ENCODE measurements at places on chromosomes 16 and 17.

DNA sequence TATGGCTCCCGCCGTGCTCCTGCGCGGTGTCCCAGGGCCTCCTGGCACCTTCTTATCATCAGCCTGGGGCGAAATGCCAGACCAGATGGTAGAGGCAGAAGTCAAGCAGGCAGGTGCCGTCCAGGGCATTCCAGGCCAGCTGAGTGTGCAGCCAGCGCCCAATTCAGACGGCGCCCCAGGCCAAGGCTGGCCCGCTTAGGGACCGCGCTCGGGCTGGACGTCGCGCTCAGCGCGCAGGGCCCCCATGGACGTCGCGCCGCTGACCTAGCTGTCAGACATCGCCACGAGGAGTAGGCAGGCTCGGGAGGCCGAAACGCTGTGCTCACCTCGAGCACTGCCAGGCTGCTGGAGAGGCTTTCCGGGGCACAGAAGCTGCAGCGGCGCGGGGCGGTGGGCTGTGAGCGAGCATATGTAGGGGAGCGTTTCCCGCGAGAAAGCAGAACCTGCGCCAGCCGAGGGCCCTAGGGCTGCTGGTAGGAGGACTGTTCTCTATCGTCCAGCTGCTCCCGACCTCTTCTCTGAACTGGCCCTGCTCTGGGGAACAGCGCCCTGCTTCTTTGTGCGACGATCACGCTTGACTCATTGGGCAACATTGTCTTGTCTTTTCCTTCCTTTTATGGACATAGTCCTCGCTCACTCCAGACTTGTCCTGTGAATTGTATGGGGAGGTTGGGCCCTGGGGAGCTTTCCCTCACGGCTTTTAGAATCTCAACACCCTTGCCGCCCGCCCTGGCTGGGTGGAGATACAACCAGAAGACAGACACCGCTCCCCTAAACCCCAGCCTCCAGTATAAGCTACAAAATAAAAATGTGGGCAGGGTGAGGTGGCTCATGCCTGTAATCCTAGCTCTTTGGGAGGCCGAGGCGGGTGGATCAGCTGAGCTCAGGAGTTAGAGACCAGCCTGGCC, 8.4 kb upstream of the CA4 start:
- DNase-seq, result no peak

GRCh38 chr16:9258423-9259051, 167.1 kb downstream of the HAPSTR1 start:
- DNase-seq, result no peak

DNA sequence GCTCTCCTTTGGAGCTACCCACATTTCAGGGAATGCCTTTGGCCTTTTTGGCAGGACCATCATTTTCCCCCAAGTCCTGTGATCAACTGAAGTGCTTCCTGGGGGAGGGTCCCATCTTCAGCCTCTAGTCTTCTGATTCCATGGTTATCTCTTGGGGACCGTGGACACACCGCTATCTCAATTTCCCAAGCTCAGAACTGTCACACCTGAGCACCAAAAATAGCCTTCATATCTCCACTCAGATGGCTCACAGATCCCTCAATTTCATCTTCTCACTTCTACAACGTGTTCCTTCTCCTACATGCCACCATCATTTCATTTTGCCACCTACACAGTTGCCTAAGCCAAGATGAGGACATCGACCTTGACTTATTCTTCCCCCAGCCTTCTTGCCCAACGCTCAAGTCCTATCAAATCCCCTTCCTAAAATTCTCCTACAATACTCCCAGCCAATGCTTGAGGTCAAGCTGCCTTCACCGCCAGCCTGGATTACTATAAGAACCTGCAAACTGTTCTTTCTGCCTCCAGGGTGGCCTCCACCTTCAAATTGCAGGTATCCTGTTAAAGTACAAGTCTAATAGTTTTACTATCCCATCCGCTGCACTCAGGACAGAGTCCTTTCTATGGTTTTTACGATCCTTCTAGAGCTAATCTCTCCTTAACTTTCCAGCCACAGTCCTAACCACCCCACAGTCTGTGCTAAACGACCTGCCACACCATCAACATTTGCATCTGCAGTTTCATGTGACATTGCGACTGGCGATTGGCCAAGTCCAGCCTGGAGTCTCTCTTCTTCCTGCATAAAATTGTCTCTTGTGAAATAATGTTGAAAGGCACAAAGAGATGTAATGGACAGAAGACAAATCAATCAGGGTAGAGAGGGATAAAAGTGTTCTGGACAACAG, 6.2 kb downstream of the ATP6V0D1 start:
- DNase-seq, result no peak

- DNase-seq, result no peak
Measured at GRCh38 chr16:58036943-58037342, 11.4 kb downstream of the MMP15 start.

GRCh38 chr16:75081179-75081859, 35.3 kb downstream of the LDHD start:
- no peak for DNase-seq

DNA sequence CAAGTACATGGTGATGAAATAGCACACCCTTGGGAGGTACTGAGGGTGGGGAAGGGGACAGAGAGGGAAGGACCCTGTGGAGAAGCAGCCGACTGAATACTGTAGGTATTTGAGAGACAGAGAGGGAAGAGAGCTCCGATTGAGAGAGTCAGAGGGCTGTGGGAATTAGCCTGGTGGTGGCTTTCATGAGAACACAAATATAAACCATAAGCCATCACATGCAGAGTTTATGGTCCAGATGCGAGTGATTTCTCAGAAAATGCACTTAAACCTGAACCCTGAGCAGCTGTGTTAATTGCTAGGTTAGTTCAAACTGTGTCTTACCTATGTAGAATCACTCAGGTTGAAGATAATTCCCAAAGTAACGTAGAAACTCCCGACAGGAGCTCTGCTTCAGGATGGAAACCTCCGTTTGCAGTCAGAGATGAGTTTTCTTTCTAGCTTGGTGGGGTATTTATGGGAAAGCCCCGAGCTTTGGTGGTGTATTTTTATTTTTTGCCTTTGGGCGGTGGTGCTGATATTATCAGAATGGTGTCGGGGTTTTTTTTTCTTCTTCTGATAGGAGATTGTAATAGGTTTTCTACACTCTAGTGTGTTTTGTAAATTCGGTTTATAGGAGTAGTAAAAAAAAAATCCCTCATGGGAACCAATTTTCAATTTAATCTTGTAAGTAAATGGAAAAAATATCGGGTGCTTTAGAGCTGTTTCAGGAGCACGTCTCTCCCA, 184.9 kb upstream of the CACNG5 start:
- no peak for DNase-seq

DNA sequence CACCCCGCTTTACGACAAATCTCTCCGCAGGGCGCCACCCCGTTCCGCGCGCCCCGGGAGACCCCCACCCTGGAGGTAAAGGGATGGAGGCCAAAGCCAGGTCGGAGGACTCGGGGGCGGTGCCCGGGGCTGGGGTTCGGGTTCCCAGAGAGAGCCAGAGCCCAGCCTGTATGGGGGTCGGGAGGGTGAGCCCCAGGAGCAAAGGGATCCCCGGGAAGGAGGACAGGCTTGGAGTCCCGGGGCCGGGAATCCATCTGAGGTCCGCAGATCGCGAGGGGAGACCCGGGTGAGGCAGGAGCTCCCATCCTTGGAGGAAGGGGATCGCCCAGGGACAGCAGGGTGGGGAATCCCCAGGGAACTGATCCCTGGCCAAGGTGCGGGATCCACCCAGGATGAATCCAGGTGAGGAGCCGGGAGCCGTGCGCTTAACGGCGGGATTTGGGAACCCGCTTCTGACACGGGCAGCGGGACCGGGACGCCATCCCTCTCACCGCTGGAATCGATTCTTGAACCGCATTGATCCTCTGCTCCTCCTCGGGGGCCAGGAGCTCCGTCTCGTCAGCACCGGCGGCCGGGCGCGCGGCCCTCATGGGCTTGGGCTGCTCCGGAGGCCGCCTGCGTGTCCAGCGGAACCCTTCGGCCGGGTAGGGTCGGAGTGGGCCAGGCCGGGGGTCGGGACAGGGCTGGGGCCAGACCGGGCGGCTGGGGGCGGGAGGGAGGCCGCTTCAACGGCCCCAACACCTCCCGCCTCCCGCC, at the start of gene MMD:
Gene MMD (minus strand): TSS at position 657 of the 756 bp plus-strand sequence. CDS start 140 bp downstream, at position 517.
- no peak for DNase-seq

GRCh38 chr16:89187770-89188392, 12.5 kb downstream of the SLC22A31 start:
- DNase-seq, result no peak

DNA sequence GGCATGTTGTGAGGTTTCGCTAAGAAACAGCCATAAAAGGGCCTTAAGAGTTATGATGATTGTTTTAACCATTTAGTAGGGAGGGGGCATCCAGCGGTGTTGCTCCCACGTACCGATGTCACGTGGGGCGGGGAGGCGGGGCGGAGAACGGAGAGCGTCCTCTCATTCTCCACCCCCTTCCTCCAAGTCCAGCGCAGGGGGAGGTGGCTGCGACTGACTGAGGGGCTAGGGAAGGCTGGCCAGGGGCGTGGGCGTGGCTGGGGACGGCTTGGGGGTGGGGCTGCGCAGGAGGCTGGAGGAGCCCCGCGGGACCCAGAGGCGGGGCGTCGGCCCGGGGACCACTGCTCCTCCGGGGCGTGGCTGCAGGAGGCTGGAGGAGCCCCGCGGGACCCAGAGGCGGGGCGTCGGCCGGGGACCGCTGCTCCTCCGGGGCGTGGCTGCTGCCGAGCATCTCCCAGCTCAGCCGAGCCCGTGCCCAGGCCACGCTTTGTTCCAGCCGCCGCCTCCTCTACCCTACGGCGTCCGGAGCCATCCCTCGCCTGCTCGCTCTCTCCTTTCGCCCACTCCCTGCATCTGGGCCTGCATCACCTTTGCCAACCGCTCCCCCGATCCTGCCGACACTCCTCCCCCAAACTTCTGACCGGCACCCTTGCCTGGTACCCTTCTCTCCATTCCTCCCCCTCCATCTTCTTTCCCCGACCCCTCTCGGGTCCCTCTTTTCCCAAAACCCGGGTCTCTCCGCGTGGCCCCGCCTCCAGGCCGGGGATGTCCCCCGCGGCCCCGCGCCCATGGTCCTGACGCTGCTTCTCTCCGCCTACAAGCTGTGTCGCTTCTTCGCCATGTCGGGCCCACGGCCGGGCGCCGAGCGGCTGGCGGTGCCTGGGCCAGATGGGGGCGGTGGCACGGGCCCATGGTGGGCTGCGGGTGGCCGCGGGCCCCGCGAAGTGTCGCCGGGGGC, at the start of gene SARM1:
Gene SARM1 (plus strand): TSS at position 450 of the 958 bp plus-strand sequence. CDS start 339 bp downstream, at position 789.
- peak; percentile 66 for DNase-seq

- DNase-seq, result no peak
Measured at GRCh38 chr16:73046849-73047214, 1.1 kb downstream of the ZFHX3 start.

DNA sequence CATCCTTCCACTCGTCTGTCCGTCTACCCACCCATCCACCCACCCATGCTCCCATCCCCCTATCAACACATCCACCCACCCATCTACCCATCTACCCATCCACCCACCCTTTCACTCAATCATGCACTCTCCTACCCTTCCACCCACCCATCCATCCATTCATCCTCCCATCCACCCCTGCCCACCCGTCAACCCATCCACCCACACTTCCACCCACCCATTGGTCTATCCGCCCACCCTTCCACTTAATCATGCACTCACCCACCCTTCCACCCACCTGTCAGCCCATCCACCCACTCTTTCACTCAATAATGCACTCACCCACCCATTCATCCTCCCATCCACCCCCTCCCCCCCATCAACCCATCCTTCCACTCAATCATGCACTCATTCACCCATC, 250.0 kb upstream of the EEF2KMT start:
- DNase-seq, result no peak

GRCh38 chr17:35816723-35817122, 7.4 kb downstream of the TAF15 start:
- DNase-seq, result no peak

GRCh38 chr16:22316411-22316811, 19.2 kb downstream of the POLR3E start:
- no peak for DNase-seq

GRCh38 chr17:74151551-74152315, 51.7 kb upstream of the RPL38 start:
- no peak for DNase-seq

GRCh38 chr17:79993390-79994227, 42.1 kb downstream of the TBC1D16 start:
- no peak for DNase-seq

DNA sequence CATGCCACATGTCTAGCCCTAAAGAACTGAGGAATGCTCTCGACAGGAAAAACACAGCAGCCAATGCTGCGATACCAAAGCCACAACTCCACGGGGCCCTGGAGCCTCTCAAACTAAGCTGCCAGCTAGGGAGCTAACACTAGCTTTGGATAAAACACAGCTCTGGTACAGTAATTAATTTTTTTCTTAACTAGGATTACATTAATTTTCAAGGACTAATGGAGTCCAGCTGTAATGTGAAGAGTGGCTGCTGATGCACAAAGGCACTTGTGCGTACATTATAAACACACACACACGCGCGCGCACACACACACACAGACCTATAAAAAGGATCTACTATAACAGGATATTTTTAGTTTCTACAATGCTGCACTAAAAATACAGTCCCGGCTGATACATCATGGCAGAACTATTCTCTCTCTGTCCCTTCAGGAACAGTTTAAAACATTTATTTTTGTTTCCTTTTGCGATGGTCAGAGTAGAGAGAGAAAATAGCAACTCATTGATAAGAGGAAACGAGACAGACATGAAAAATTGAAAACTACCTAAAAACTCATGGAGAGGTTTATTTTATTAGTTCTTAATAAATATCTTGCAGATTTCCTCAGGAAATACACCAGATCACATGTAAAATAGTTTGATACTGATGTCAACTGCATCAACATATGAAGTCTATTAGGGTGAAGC, 88.5 kb downstream of the SMG6 start:
- peak; percentile 29 for DNase-seq

- no peak for DNase-seq
Measured at GRCh38 chr16:46833460-46833800, 2.5 kb upstream of the C16orf87 start.

DNA sequence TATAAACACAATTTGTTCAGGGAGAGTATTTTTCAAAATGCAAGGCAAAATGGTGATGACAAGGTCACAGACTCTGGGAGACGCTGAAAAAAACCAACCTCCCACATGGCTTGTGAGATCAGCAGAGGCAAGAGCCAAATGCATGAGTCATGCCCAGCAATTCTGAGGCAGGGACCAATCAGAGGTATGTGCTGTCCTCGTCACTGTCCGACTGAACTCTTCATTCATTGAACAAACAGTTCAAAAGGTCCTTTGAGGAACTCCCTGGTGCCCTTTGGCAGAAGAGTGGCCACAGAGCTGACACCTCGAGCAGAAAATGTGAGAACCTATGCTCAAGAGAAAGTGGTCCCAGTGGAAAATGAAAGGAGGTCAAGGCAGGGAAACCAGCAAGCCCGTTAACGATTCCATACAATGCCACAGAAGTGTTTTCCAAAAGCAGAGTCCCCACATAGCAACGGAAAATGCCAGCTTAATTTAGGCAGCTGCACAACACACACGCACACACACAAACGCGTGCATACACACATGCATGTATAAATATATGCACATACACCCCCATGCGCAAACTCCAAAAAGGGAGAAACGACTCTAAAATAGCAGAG, 50.9 kb downstream of the CDH11 start:
- peak; percentile 51 for DNase-seq

Data from thoracic aorta (tissue), 2 donors.